NCI-H460 (cell line): ENCODE measurements at places on chromosomes 11 and 22. TPM values are rescaled to one million over a fixed set of nuclear protein-coding genes. Genes with fewer than 3 reads are reported as not detected.
A peak's percentile ranks its signal among the peaks of the same experiment; 100 is the strongest.

DNA sequence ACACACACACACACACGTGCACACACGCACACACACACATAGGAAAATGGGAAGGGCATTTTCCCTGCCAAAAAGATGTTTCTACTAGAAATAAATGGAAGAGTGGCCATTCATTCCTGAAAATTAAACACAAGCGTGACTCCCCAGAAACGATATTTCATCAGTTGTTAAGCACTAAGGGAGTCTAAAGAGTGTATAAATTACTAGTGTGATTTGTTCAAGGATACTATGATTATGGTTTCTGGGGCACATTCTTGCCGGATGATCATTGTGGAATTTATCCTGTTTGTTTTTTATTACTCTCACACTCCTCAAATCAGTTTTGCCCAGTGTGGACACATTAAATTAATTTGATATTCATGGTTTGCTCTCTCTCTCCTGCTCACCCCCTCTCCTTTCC lies 16.4 kb upstream of the AMOTL1 start:
- no peak for DNase-seq

DNA sequence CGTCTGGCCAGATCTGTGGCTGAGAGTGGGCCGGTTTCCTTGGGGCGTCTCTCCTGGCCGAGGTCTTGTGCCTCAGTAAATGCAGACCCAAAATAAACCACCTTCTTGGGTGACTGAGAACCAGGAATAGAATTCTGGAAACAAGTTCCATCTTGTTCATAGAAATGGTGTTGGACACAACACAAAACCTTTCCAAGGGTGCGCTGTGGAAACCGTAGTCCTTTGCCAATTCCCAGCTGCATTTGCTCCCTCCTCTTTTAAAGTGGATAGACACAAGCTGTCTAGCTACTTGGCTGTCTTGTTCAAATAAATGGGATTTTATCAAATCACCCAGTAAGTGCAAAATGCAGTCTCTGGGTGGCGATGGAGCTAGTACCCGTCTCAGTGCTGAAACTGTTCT lies 300.2 kb downstream of the SHANK2 start:
- DNase-seq, result no peak

GRCh38 chr11:76987203-76987602 lies 47.0 kb upstream of the B3GNT6 start:
- DNase-seq, result no peak

The OR2AG1 gene
- total RNA-seq, result not detected in 2 replicates

The MED15 gene
- total RNA-seq, result 10.7 and 13.5 TPM in 2 replicates

The CYTH4 gene
- total RNA-seq, result not detected in 2 replicates

- DNase-seq, result no peak
These were observed 21.6 kb downstream of the SVIP start for GRCh38 chr11:22807855-22808570.

DNA sequence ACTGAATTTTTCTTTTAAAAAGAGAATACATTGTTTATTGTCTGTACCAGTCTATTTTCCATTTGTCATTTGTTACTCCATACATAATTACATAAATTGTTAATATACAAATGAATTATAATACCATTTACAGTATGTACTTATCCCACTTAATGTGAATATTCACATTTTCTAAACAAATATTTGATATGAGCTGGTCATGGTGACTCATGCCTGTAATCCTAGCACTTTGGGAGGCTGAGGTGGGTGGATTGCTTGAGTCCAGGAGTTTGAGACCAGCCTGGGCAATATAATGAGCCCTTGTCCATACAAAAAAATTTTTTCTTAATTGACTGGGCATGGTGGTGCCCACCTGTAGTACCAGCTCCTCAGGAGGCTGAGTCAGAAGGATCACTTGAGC lies 6.8 kb downstream of the SC5D start:
- DNase-seq, result no peak

DNA sequence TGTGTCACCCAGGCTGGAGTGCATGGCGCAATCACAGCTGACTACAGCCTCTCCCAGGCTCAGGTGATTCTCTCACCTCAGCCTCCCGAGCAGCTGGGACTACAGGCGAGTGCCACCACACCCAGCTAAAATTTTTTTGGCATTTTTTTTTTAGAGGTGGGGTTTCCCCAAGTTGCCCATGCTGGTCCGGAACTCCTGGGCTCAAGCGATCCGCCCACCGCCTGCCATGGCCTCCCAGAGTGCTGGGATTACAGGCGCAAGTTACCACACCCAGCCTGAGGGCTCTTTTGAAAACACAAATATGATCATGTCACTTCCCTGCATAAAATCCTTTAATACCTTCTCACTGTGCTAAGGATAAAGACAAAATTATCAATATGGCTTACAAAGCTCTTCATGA lies 88.1 kb downstream of the MAML2 start:
- DNase-seq, result no peak

GRCh38 chr11:120133216-120134105 lies 4.5 kb downstream of the TRIM29 start:
- DNase-seq, result no peak

GRCh38 chr22:37943825-37944198 lies 9.6 kb downstream of the C22orf23 start:
- no peak for DNase-seq

GRCh38 chr11:2553886-2554285 lies 109.1 kb downstream of the KCNQ1 start:
- no peak for DNase-seq

DNA sequence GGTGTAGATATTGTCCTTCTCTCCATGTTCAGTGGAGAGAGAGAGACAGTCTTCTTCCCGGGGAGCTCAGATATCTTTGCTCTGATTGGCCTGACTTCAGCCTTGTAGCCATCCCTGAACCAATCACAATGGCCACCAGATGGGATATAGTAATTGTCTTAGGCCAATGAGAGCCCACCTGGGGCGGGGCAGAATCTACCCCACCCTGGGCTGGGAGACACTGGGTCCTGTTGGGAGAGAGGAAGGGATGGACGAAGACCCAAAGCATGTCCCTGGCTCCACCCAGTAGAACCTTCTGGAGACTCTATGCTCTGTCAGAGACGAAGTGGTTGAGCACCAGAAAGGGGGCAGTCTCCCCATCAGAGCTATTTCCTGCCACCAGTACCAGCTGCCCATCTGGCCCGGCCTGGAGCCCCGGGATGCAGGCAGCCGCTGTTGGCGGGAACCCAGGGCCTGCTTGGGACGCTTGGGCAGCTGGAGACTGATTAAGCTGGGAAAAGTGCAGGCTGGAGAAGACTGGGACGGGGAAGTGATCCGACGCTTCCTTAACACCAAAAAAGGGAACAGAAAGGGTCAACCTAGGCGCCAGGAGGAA lies 31.6 kb upstream of the CBX7 start:
- DNase-seq, result no peak

- no peak for DNase-seq
These were observed 8.6 kb downstream of the PPP6R3 start for GRCh38 chr11:68469122-68469521.

The MOV10L1 gene
- 0.07 TPM in 1 of 2 replicates, not detected in the other for total RNA-seq

- DNase-seq, result no peak
These were observed 224.3 kb downstream of the JRKL start for GRCh38 chr11:96614101-96614500.

- no peak for DNase-seq
These were observed 5.0 kb downstream of the RPS19BP1 start for GRCh38 chr22:39527481-39527961.

DNA sequence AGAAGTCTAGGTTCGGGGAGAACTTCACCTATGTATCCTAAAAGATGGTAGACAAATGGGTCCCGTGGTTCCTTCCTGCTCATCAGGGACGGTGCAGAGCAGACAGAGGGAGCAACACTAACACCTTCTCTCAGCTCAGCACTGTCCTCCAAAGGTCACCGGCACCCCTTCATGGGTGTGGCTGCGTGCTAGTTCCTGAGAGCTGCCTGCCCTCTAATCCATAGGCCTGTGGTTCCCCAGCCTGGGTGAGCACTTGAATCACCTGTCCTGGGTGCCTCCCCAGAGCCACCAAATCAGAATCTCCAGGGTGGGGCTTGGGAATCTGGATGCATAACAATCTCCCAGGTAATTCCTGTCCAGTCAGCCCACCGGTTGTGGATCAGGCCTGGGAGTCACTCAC lies 113.9 kb upstream of the TMEM45B start:
- DNase-seq, result no peak

- DNase-seq, result peak; percentile 71
These were observed 10.7 kb upstream of the RPS3 start for GRCh38 chr11:75388386-75389275.

The SLCO2B1 gene
- 0.17 TPM in 1 of 2 replicates, not detected in the other for total RNA-seq

DNA sequence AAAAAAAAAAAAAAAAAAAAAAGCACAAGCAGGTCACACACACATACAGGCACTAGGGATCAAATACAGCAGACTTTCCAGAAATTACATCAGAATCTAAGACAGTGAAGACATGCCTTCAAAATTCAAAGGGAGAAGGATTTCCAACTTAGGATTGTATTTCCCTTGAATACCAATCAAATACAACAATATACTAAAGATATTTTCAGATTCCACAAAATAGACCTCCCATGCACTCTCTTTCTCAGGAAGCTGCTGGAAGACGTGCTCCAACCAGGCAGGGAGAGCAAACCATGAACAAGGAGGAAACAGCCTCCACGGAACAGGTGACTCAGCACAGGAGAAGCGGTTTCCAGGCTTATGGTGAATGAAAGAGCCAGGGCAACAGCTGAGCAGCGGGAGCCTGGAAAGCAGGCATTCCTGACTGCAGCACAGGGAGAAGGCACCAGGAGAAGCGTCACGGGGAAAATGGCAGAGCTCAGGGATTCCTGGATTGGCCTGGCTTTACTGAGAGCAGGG lies 32.0 kb downstream of the TMEM184B start:
- peak; percentile 49 for DNase-seq

GRCh38 chr11:104095791-104096190 lies 59.4 kb downstream of the DDI1 start:
- no peak for DNase-seq

DNA sequence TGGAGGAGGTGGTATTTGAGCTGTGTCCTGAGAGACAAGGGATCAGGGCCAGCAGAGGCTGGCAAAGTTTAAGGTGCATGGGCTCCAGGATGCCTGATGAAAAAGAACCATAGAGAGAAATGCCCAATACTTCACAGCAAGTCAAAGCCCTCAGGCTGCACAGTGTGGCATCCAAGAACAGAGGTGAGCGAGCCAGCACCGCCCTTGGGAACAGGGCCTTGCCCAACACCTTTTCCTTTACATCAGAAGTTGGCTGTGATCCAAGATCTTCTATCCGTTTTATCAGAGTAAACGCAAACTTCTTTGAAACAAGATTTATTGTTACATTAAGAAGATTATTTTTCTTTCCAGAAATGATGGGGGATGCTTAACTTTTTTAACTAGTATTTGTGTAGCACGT lies 1.4 kb downstream of the B3GNT6 start:
- peak; percentile 8 for DNase-seq

DNA sequence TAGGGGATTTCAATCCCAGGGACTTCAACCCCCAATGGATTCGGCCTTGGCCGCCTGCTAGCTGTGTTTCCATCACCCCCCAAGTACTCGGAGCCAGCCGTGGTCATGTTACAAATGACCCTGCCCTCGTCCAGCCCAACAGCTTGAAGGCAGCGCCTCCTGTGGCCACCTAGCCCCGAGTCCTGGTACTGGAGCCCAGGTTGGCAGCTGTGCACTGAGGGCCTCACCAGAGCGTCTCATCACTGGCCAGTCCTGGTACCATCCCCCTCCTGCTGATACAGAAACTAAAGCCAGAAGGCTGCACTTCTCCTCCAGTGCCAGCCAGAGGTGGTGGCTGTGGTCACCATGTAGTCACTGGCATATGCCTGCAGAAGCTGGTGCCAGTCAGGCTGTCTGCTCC lies 44.9 kb upstream of the FADD start:
- no peak for DNase-seq

DNA sequence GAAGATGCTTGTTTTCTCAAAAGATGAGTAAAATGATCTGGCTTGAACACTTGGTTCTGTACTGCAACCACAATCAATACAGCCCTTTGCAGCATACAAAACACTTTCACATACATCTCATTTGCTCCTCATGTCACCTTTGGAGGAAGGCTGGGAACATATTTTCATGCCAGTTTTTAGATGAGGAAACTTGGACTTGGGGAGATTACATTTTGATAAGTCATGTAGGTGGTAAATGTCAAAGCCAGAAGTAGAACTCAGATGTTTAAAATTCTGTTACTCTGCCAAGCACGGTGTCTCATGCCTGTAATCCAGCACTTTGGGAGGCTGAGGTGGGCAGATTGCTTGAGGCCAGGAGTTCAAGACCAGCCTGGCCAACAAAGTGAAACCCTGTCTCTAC lies 121.8 kb downstream of the MICAL2 start:
- DNase-seq, result no peak

The PHETA2 gene
- total RNA-seq, result 1.5 and 1.8 TPM in 2 replicates

The ARHGAP8 gene
- total RNA-seq, result 0.35 TPM in 1 of 2 replicates, not detected in the other

- DNase-seq, result no peak
These were observed 80.2 kb downstream of the DSCAML1 start for GRCh38 chr11:117716521-117717440.

DNA sequence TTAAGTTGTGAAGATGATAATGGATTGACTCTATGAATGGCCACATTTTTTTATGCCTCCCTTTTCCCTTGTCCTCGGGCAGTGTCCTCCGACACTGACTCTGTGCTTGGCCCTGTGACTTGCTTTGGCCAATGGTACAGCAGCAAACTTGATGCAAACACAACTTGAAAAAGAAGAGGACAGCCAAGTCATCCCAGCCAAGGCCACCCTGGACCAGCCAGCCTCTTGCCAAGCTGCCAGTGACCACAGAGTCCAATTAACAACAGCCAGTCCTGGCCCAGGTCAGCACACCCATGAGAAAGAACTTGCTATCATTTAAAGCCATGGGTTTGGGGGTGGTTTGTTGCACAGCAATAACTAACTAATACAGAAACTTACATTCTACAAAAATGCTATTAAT lies 63.4 kb upstream of the SLC35C1 start:
- DNase-seq, result no peak

DNA sequence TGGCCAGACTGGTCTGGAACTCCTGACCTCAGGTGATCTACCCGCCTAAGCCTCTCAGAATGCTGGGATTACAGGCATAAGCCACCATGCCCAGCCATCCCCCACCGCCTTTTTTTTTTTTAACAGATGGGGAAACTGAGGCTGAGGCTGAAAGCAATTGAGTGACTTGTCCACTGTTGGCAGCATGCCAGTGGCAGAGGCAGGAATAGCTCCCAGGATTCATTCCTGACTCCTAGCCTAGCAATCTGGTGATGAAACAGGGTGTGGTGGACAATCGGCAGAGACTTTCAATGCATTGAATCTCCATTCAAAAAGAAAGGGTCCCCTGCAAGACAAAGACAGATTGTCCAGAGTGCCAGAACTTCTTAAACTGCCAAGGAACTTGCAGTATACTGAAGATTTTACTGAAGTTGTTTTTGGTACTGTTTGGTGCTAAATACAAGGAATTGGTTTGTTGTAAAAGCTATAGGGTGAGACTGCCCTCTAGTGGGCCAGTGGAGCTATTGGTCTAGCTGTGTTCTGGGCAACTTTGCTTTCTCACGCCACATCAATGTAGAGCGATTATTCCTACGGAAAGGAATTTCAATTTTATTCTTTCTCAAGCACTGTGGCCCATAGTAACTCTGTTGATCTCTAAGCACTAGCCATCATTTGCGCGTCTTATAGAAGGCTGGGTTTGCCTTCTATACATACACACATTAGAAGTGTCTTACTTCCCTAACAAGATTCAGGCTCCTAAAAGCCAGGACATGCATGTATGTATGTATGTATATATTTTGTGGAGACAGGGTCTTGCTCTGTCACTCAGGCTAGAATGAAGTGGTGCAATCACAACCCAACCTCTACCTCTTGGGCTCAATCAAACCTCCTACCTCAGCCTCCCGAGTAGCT lies 21.0 kb downstream of the C22orf31 start:
- DNase-seq, result peak; percentile 52

The MIAT gene
- total RNA-seq, result 0.66 and 0.82 TPM in 2 replicates

The CCDC89 gene
- not detected in 2 replicates for total RNA-seq

The OR4S1 gene
- not detected in 2 replicates for total RNA-seq

The OR2D2 gene
- total RNA-seq, result 0.10 TPM in 1 of 2 replicates, not detected in the other

The OR6X1 gene
- total RNA-seq, result not detected in 2 replicates

GRCh38 chr11:33835143-33835878 lies 56.6 kb downstream of the LMO2 start:
- DNase-seq, result peak; percentile 26
